ENCODE measurements at places on chromosomes 1 and 21. TPM values are rescaled to one million over a fixed set of nuclear protein-coding genes. Genes with fewer than 3 reads are reported as not detected.

The LENEP gene
- polyA plus RNA-seq: not detected

The VHLL gene
- polyA plus RNA-seq: not detected

The TAS1R2 gene
- not detected for polyA plus RNA-seq

The FCRL1 gene
- polyA plus RNA-seq: not detected

The CBR1 gene
- 44.0 TPM for polyA plus RNA-seq

GRCh38 chr1:159973350-159973940 lies 19.4 kb upstream of the SLAMF9 start:
- DNase-seq: no peak

- no peak for DNase-seq
Measured at GRCh38 chr1:234845097-234845660, 235.2 kb upstream of the IRF2BP2 start.

GRCh38 chr1:218351391-218352074 lies 6.4 kb downstream of the TGFB2 start:
- peak; percentile 46 for DNase-seq

- DNase-seq: no peak
Measured at GRCh38 chr1:99098589-99098988, 93.9 kb upstream of the PLPPR5 start.

DNA sequence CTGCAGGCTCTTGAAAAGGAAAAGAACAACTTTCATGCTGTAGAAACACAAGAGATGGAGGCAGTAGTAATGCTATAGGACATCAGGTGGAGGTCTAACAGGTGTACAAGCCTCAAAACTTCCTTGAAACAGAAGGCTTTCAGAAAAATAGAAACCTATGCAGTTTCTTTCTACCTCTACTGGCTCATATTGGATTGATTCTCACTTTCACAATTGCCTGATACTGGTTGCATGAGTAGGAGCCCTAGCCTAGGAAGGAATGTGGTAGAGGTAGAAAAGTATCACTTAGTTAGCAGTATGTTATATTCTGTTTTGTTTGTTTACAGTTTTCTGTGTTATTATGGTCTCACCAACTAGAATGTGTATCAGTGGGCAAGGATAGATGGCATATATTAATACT lies 175.4 kb upstream of the GORAB start:
- no peak for DNase-seq

GRCh38 chr1:173413271-173413707 lies 63.8 kb upstream of the PRDX6 start:
- no peak for DNase-seq

DNA sequence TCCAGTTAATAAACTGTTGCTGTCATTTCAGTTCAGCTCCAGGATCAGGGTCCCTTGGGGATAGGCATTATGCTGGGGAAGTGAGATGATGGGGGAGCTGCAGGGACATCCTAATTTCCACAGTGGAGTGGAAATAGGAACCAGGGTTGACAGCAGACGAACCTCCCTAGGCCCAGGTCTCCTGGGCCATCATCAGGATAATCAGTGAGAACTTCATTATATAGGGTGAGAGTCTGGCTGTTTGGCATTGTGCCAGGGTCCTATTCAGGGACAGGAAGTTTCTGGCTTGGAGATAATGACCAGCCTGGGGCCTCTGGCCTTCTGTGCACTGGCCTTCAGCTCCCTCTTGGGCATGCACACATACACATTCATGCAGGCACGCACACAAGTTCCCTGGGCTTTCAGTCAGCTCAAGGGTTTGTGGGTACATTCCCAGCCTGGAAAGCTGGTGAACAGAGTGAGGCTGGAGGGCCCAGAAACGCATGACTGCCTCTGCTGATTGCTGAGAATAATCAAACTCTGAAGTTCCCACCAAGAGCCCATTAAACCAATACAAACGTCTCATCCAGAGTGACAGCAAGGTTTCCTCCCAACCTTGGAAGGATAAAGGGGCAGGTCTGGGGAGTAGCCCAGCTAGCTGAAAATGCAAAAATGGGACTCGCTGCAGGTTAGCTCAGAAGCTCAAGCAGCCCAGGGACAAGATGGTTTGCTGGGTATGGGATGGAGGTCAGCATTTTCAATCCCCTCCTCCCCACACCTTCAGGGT lies 13.9 kb upstream of the LRIG2 start:
- DNase-seq: no peak
